Stimulated activated CD4-positive, alpha-beta T cell treated with anti-CD3 and anti-CD28 coated beads, Interleukin-4, amount 100 ng/mL, for 48 hours (primary cell): ENCODE measurements at places on chromosomes 4 and X.

GRCh38 chr4:109183931-109184490, 118.4 kb downstream of the COL25A1 start:
- DNase-seq: no peak

- no peak for DNase-seq
Observed at GRCh38 chr4:16503421-16504100, 277.3 kb upstream of the TAPT1 start.

DNA sequence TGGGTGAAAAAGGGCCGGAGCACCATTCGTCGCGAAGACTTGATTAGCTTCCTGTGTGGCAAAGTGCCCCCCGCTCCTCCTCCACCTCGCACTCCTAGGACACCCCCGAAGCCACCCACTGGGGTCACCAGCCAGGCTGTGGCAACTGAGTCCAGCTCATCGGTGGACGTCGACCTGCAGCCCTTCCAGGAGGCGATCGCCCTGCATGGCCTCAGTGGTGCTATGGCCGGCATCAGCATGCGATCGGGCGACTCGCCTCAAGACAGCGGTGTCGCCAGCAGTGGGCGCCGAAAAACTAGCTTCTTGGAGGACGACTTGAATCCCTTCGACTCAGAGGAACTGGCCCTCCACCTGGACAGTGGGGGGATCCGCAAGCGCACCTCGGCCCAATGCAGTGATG, 126.8 kb upstream of the CXorf66 start:
- no peak for DNase-seq

DNA sequence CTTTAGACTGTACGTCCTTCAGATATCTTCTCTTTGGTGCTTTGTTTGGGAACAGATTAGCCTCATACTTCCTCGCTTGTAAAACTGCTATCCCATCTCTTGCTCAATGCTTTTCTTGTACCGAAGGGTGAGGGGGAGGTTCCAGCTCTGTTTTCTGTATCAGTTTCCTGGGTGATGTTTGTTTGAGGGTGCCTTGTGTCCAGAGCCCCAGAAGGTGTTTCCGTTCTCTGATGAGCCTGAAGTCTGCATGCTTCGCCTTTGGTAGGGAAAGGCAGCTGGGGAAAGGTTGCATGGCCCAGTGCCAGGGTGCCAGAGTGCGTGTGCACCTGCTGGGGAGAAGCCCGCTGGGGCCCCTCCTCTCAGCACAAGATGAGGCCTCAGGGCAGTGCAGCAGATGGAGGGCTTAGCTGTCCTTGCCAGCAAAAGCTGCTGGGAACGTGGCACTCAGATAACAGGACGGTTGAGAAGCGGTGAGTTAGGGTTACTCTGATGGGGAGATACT, 73.7 kb downstream of the TBL1X start:
- DNase-seq: no peak

- DNase-seq: no peak
Observed at GRCh38 chrX:131975851-131976250, 47.3 kb upstream of the STK26 start.

GRCh38 chrX:152950786-152951185, 43.1 kb downstream of the PNMA5 start:
- DNase-seq: no peak

- DNase-seq: no peak
Observed at GRCh38 chrX:23246001-23246400, 88.6 kb upstream of the PTCHD1 start.

DNA sequence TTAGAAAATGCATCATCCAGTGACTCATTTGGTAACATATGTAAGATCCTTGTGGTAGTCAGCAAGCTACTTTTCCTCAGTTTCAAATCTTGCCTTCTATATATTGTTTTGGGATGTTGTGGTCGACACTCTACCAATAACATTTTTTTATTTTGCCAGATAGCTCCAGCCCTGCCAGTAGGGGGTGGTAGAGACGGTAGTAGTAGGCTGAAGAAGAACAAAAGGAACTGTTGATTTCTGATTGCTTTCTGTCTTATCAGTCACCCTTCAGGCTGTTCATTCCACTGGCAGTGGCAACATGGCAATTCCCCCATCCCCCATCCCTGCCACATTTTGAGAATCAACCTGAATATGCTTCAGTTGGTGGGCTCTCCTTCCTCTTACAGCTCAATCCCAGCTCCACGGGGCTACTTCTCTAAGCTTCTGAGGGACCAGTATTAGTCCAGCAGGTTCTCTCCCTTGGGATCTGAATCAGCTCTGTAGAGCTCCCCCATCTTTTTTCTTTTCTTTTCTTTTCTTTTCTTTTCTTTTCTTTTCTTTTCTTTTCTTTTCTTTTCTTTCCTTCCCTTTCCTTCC, 171.5 kb upstream of the VEGFC start:
- no peak for DNase-seq

DNA sequence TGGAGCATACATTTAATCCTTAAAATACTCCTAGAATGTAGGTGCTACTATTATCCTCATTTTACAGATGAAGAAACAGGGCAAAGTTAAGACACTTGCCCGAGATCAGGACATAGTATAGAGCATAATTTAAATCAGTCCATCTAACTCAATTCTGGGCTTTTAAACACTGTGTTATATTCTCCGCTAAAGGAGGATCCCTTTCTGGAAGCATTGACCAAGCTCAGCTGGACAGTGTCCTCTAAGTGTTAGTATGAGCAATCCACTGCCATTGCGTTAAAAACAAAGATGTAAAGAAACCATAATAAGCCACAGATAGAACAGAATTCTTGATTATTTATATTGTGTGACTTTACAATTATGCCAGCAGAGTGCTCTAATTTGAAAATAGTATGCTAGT, 207.0 kb downstream of the ARHGAP24 start:
- DNase-seq: no peak

DNA sequence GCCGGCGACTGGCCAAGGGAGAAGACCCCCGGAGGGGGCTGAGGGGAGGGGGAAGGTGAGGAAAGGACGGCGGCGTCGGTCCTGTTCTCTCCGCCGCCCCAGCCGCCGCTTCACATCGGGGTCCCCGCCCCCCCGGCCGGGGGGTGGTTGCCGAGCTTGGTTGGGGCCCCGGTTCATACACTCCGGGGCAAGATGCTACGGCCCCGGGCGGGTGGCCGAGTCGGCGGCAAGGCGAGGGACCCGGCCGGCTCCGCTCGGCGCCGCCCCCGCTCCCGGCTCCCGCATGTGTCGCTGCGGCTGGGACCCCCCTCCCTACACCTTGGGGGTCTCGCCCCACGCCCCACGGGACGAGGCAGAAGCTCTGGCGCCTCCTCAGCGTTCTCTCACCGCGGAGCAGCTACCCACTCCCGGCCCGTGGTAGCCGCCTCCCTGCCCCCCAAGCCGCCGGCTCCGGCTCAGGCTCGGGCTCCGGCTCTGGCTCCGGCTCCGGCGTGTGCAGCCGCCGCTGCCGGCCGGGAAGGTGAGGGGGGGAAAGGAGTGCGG, 461 bp downstream of the FBXW7 start:
- peak; percentile 15 for DNase-seq

- DNase-seq: no peak
Observed at GRCh38 chrX:12076046-12076445, 62.2 kb upstream of the FRMPD4 start.

GRCh38 chr4:63898961-63899360, 510.3 kb downstream of the TECRL start:
- no peak for DNase-seq

DNA sequence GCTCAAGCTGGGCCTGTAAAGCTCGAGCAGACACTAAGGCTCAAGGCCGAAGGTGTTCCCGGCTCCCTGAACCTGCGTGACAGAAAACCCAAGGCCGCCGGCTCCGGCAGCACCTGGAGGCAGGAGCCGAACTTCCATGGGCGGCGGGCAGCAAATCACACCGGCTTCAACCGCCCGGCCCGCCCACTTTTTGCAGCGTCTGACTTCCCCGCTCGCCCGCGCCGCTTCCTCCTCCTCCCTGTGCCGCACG, 940 bp upstream of the NSD2 start:
- DNase-seq: peak; percentile 78

DNA sequence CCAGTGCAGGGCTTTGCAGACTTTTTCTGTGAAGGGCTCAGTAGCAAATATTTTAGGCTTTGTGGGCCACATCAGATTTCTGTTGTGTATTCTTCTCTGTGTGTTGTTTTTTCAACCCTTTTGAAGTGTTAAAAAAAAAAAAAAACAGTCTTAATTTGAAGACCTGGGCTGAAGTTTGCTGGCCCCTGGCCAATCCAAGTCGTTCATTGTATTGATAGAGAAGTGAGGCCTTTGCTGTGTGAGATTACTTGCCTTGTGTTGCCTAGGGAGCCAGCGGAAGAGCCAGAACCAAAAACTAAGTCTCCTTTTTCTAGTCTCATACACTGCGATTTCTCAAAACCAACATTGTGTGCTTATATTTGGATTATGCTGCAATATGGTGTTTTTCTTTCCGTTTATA, 46.9 kb downstream of the MTM1 start:
- no peak for DNase-seq

- DNase-seq: no peak
Observed at GRCh38 chr4:8307121-8307520, 37.6 kb downstream of the HTRA3 start.

DNA sequence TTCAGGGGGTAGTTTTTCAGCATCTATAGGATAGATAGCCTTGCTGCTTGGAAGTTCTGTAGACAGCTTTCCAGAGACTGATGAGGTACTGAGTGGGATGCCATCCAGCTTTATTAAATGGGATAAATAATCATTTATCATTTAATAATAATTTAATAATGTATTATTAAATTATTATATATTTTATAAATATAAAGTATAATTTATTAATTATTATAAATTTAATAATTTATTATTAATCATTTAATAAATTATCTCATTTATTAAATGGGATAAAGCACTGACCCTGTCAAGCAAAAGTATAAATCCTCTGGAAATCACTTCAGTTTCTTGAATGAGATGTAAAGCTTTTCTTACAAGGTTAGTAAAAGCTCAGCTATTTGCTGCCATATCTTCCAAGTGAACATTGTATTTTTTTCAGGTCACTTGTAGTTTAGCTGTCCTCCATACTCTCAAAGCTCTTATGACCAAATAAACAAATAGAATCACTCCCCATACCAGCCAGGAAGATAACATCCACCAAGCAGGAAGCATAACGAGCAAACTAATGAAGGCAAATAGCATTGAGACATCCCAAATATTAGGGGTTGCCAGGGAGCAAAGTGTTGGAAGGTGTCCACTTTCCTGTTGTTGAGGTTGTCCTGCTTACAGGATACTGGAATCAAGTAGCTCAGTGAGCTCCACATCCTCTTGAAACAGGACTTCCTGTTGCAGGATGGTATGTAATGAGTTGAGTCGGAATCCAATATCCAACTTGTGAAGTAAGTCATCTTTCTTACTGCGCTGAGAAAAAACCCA, 88.9 kb downstream of the ZNF674 start:
- DNase-seq: no peak

DNA sequence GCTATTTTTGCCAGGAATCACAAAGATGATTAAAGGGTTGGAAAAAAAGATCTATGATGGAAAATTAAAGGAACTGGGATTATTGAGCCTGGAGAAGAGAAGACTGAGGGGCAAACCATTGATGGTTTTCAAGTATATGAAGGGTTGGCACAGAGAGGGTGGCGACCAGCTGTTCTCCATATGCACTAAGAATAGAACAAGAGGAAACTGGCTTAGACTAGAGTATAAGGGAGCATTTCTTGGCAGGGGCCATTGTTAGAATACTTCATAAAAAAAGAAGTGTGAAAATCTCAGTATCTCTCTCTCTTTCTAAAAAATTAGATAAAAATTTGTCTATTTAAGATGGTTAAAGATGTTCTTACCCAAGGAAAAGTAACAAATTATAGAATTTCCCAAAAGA, 75.1 kb downstream of the NPNT start:
- no peak for DNase-seq

GRCh38 chrX:75230296-75230695, 43.6 kb upstream of the UPRT start:
- no peak for DNase-seq

- no peak for DNase-seq
Observed at GRCh38 chr4:141473952-141474351, 162.4 kb upstream of the IL15 start.

DNA sequence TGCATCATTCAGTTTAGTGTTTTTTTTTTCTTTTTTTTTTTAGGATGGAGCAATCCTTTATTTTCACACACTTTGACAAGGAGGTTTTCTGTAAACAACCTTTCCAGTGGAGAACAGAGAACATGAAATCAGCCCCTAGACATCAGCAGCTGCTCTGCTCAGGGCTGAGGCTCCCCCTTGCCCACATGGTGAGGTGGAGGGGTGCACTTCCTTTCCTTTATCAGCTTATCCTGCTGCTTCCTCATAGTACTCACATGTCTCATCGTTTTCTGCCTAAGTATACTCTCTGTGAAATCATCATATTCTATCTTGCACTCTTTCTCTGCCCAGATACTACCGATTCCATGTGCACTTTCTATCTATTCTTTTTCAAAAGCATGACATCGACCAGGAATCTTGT, 47.6 kb upstream of the PRSS12 start:
- no peak for DNase-seq

- no peak for DNase-seq
Observed at GRCh38 chr4:141462361-141462760, 174.0 kb upstream of the IL15 start.

GRCh38 chrX:84865113-84865512, 138.6 kb upstream of the APOOL start:
- DNase-seq: no peak

- no peak for DNase-seq
Observed at GRCh38 chrX:153476666-153477363, 6.4 kb upstream of the HAUS7 start.

- no peak for DNase-seq
Observed at GRCh38 chrX:46572340-46572936, 1.1 kb upstream of the CHST7 start.

GRCh38 chr4:94390804-94391410, 48.3 kb upstream of the HPGDS start:
- no peak for DNase-seq

GRCh38 chrX:11435568-11435967, 142.4 kb downstream of the AMELX start:
- no peak for DNase-seq

- no peak for DNase-seq
Observed at GRCh38 chrX:31199056-31199839, 127.4 kb upstream of the FTHL17 start.
